CD4-positive, alpha-beta T cell treated with Interferon alpha-2 for 1 hour (primary cell): ENCODE measurements at places on chromosomes 12 and 14.

DNA sequence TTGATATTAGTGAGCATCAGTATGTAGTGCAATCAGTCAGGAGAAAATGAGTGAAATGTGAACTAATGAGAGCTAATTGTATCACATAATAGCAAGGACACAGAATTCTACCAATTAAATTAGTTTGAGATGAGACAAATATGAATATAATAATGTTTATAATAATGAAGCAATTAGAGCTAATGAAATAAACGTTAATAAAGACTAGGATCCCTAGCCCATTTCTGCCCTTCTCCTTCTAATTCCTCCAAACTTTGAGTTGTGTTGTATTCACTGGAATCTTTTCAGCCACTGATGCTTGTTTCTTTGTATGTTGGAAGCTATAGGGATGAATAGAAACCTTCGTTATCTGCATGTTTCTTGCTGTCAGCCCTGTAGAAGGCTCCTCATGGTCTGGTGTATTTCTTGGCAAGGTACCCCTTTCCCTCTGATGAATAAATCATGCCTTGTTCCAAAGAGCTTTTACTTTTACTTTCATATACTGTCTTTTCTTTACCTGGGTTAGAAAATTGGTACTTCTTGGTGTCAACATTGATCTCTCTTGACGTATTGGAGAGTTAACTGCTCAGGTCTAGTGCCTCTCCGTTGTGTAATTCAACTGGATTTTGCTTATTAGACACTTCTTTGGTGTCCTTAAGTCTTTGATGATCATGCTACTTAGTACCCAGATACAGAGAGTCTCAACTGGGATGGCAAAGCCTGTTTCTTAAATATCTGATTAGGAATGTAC lies 154.8 kb downstream of the PTCSC3 start:
- no peak for DNase-seq

GRCh38 chr12:112172556-112173324 lies 47.4 kb downstream of the TRAFD1 start:
- DNase-seq: no peak

- no peak for DNase-seq
Measured at GRCh38 chr12:106669216-106669615, 86.4 kb downstream of the RFX4 start.

DNA sequence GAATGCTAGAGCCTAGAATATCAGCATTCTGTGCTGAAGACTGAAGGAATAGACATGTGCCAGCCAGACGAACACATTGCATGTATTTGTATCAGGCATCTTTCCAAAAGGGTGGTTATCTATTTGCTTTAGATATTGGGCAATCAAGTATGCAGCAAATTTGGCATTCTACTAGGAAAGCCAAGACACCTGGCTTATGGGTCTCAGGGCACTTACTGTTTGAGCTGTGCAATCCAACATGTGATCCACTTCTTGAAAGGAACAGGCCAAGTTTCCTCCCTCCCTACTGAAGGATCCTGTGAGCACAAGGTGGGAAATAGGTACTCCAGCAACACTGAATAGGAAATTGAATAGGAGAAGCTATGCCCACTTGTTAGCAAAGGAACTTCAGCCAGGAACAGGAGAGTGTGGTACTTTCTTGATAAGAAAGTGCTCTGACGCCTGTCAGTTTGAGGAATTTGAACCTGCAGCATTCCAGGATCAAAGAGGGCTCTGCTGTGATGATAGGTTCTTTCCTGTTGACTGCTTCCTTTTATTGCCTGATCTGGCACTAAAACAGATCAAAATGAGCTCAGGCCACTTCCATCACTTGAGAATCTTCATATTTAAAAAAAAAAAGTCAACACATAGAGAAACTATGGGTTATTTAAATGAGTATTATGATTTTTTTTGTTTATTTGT lies 20.6 kb downstream of the OR6S1 start:
- DNase-seq: no peak

DNA sequence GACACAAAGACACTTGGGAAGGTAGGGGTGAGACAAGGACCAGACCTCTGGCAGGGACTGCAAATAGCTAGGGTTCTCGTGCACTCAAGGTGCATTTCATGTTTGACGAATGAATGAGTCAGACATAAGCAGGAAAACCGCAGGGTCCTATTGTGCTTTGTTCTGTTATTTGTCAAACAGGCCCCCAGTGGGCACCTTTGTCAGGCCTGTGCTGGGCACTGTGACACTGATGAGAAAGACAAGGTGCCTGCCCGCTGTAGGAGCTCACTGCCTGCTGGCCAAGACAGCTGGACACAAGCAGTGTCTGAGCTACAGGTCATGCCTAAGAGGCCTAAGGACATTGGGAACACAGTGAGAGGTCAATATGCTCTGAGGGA lies 2.3 kb downstream of the OTUB2 start:
- no peak for DNase-seq

GRCh38 chr12:56897844-56898361 lies 36.3 kb downstream of the SDR9C7 start:
- no peak for DNase-seq

DNA sequence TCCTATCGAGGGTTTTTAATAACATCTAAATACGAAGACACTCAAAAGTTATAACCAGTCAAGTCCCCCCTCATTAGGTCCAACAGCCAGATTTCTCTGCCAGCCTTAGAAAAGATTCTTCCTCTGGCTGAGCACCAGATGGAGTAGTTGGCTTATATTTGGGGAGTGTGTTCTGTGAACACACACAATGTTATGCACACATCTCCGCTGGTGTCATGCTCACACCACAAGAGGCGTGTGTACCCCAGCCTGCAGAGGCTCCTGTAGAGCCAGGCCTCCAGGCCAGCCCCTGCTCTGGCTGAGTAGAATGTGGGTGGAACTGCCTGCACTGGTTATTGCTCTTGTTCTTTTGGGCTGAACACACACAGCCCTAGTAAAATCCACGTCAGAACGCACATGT lies 64.0 kb downstream of the PIWIL1 start:
- DNase-seq: no peak

DNA sequence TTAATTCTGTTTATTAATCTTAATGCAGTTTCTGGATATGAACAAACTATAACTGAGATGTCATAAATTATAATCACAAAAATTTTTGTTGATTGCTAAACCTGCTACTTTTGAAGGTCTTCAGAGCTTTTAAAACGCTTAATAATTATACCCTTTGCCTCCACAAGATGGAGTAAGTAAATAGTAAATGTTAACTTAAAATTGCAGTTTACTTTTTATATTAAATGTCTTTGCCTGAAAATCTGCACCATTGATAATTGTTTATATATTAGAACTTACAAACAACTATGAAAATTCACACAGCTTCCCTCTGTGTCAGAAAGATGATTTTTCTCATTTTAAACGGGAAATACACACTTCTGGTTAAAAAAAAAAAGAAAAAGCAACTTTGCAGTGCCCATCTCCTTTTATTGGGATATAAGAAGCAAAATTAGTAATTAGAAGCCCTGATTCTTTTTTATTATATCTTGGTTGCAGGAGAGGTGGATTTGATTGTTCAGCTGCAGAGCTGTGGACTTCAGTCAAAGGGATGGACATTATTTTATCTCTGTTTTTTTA lies 35.6 kb downstream of the SCFD1 start:
- DNase-seq: no peak

- DNase-seq: no peak
Measured at GRCh38 chr12:16586350-16587109, 19.4 kb downstream of the LMO3 start.

DNA sequence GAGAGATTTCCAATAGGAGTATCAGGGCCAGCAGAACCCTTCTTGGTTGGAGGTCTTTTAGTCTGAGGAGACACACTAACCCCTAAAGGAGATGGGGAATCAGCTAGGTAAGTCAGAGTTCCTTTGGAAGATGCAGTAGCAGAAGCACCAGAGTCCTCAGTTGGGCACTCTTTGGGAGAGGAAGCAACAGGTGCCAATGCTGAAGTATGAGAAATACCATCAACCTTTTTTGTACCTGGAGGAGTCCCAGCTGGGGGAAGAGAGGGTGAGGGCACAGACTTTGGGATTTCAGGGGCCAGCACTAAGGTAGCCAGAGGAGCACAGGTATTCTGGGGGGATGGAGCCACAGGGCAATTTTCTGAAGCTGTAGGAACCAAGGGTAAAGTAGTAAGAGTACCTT lies 6.0 kb downstream of the NACA start:
- DNase-seq: no peak

DNA sequence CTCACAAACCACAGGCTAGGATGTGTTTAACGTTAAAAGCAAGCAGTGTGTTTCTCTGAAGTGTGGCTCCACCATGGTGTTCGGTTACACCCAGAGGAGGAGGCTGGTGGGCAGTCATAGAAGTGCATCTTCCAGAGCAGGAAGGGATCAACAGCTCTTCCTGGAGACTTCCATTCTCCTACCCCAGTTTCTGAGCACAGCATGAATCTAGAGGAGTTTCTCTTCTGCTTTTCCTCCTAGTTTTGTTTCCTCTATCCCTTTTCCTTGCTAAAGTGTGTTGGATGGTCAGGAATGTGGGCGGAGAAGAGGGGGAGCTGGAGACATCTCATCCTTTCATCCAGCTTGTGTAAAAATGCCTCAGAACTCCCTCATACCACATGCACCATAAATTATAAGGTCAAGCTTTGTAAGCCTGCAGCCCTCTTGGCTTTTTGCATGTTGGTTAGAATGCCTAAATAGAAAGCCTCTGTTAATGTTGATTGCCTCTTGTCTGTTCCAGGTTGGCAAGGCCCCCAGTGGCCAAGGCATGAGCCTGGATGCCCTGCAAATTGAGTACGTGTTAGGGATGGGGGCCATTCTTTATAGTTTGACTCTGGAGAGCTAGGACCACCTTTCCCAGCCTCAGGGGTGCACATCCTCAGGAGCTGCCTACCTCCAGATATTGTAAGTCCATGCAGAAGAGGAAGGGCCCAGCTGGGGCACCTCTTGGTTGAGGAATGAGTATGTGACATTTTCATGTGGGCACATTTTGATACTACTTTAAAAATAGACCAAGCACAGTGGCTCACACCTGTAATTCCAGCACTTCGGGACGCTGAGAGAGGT lies 4.0 kb upstream of the CKAP4 start:
- DNase-seq: no peak

- DNase-seq: no peak
Measured at GRCh38 chr14:70907996-70908934, 1.0 kb downstream of the PCNX1 start.

DNA sequence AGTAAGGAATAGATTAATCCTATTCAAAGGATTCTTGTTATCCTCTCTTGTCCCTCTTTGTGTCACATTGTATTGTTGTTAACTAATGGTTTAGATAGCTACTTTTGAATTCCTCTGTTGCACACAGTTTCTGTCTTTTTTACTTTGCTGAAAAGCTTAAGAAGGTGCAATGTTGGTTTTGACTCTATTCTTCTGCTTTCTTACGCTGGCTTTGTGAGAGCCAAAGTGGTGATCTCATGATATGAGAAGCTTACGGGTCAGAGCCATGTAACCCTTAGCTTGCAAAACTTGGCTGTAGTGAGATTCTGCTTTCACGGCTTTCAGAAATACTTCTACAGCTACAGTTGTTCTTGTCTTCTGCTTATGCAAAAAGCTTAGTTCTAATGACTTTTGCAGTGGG lies 239.7 kb downstream of the TRHDE start:
- DNase-seq: no peak

DNA sequence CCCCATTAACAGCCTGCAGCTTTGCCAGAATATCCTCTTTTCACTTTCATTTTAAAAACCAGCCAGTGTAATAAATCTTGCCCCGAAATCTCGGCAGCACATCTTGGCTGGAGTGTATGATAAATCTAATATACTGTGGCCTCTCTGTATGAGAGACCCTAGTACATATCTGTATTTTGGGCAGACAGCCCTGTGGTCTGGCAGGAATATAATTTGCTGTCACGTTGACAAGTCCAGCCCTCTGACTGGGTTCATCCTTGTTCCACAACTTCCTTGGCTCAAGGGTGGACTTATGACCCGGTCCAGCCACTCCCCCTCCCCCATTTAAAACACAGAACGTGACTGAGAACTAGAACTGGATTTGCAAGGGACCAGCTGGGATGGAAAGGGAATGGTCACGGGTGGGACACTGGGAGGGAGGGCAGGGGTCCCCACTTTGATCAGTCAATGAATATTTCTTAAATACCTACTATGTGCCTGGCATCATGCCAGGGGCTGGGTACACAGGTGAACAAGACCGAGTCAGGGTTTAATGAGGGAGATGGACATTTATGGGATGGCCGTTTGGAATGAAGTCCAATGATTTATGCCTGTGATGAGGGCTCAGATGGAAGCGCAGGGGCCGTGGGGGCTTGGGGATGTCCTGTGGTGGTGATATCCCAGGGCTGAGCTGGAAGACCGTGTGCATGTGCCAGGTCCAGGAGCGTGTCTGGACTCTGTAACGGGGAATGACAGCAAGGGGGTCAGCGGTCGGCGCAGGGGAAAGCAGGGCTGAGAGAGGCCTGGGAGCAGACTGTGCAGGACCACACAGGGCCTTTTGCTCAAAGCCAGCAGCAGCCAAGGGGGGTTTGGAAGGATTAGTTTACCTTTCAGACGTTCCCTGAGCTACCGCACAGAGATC lies 190.5 kb downstream of the PHETA1 start:
- DNase-seq: no peak

GRCh38 chr12:118436986-118437385 lies 60.6 kb downstream of the SUDS3 start:
- no peak for DNase-seq

DNA sequence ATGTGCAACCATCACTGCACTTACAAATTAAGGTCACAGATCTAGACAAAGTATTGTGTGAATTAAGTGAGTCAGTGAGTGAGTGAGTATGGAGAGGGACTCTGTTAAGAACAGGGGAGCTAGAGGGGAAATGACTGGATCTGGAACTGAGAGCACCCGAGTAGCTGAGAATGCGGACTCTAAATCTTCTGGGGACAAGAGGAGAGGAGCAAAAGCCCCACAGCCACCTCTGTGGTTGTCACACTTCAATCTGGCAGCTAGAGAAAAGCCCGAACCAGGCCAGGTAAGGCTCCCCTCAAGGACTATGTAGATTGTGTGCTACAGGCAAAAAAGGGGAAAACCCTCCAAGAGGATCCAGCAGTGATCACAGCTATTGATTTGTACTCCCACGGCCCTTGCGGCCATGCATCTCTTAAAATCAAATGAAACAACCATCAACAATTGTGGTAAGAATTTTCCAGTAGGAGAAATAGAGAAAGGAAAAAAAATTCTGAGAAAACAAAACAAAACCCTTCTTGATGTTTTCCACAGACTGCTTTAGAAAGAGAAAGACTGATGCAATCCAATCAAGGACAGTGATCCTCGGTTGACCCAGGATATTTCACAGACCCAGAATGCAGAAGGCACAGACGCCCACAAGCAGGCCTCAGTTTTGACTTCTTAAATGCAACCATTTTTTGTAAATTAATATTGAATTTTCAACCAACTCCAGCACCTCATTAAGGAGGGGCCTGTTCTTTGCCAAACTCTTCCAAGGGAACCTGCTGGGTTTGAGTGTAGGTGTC lies 109.6 kb downstream of the SLC38A6 start:
- no peak for DNase-seq

- DNase-seq: peak; percentile 62
Measured at GRCh38 chr12:19482551-19483109, 43.3 kb downstream of the AEBP2 start.

- DNase-seq: no peak
Measured at GRCh38 chr14:23485326-23485725, 15.8 kb downstream of the NGDN start.

GRCh38 chr12:95074766-95075165 lies 1.3 kb upstream of the NR2C1 start:
- DNase-seq: no peak
